ENCODE measurements at places on chromosomes 2 and 18.

DNA sequence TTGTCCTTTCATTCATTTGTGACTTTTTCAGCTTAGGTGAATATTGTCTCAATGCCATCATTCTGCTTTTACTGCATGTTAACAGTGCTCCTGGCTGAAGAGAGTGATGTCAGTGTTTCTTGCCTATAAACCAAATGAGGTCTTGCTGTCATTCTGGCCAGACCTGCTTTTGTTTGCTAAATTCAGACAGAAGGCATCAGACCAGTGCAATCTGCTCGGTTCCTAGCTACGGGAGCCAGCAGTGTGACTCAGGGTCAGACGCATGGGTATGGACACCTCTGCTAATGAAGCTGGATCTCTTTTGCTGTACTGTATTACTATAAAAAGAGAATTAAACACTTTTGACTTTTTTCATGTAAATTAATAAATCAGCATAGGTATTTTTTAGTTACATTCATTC lies 178.9 kb downstream of the TMEM182 start:
- DNase-seq, result no peak

DNA sequence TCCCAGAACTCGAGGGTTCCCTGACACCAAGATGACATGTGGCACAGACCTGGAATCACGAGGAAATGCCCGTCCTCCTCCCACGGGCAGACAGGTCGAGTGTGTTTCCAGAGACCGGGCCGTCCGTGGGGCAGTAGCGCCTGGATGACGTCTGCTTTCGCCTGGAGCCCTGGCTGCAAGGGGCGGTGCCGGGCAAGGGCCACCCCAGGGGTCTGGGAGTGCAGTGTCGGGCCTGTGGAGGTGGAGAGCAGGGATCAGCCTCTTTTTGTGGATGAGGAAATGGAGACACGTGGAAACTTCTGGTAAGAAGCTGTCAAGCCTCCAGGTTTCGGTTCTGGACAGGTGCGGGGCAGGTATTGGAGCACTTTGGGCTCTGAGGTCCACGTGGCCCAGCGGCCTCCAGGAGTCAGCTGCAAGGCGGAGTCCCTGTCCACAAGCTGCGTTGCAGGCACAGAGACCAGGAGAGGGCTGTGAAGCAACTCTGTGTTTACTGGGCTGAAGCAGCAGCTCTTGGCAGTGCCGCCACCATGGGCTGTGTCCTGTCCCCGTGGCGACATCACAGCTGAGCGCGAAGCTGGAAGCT lies 25.6 kb downstream of the NFATC1 start:
- DNase-seq, result no peak

DNA sequence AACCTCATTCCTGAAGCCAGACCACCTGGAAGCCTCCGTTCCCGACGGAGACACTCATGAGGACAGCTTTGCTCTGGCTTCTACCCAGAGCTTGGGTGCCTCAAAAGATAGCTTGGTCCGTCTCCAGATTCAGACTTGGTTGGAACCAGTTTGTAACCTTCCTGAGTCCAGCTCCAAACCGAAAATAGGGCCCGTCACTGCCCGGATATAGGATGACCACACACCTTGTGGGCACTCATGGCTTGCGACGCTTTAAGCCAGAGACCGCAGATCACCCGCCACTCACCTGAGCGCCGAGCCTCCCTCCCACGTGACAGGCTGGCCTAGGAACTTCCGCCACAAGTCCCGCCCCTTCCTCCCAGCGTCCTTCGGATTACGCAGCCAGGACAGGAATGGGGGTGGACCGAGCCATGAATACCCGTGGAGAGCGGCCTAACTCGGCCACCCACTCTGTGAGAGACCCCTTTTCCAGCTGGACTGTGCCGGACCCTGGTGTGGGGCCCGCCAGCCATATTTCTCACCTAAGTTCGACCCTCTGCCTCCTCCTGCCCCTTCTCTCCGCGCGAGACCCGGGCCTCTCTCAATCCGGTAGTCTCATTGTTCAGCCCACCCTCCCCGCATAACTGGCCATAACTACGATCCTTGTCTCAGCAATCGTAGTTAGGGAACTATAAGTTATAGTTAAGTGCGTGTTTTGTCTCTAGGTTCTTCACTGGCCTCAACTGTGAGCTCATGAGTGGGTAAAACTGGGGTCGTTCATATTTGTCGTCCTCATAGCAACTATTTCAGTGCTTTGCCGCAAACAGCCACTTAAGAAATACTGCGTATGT lies at the start of gene MPV17:
Gene MPV17 (minus strand): TSS at position 332 of the 830 bp plus-strand sequence. CDS start 580 bp downstream, outside the sequence.
- peak; percentile 70 for DNase-seq

DNA sequence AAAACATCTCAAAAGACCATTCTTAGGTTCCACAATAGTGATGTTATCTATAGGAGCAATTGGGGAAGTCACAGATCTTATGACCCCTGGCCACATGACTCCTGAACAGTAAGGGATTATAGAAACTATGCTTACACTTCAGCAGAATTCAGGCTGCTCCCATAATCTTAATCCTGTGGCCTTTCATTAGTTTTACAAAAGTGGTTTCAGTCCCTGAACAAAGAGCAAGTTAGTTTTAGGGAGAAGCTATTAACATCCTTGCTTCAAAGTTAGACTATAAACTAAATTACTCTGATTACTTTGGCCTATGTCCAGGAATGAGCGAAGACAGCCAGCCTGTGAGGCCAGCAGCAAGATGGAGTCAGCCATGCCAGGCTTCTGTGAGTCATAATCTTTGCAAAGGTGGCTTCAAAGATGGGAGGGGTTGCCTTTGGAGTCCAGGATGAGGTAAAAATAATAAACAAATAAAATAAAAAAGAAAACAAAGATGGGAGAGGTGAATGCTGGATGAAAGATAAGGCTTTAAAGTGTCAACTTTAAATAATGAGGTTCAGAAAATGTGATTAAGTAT lies 168.7 kb upstream of the NDUFV2 start:
- no peak for DNase-seq

- DNase-seq, result peak; percentile 11
These were observed 256.7 kb downstream of the HDAC4 start for GRCh38 chr2:239143858-239144712.
